Stimulated activated CD4-positive, alpha-beta T cell treated with anti-CD3 and anti-CD28 coated beads, Interleukin-4, amount 100 ng/mL, for 48 hours (primary cell): ENCODE measurements at places on chromosomes 1 and 21.

DNA sequence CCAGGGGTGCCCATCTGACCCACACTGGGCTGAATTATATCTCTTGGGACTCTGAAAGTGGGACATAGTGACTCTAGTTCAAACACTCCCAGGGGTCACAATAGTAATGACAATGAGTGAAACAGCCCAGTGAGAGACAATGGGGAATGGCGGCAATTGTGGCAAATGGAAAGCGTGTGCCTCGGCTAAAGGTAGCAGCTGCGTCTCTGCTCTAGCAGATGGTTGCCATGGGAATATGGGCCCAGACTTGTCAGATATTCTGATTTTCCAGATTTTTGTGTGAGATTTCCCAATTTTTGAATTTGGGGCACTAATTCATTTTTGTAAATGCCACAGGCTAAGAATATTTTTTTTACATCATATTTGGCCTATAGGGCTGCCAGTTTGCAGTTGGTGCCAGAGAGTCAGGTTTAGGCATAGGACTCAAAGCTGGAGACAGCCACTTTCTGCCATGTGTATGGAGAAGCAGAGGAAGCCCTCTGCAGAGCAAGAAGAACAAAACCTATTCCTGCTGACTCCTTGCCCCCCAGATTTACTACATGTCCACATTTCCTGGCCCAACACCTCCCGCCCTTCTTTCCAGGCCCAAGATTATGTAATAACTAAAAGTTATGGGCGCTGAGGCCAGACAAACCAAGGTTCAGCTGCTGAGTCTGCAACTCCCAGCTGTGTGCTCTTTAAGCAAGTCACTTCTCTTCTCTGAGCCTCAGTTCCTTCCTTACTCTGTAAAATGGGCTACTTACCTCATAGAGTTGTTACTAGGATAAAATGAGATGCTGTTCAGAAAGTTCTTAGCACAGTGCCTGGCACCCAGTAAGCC is 21.6 kb upstream of the PTP4A2 start:
- DNase-seq, result no peak

DNA sequence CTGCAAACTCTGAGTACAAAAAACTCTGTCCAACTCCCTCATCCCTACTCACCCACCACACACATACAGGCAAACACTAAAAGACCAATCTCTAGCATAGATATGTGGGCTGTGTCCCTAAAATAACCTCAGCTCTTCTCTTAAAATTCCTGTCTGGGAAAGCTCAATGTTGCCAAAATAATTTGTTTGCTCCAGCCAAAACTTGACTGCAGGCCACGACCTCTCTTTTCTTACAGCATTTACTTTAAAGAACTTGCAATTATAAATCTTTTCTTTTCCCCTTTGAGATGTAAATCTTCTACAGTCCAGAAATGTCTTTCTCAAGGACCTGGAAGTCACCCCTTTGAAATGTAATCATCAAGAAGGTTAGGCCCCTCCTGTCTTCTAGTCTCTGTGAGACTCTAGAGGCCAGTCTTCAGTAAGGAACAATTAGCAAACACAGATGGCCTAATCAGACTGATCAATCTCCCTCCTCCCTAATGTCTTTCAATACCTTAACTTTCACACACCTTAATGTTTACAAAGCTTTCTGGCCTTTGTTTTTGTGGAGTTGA is 483.6 kb upstream of the RGS18 start:
- no peak for DNase-seq

GRCh38 chr1:211082824-211083223 is 51.1 kb downstream of the KCNH1 start:
- DNase-seq, result no peak

DNA sequence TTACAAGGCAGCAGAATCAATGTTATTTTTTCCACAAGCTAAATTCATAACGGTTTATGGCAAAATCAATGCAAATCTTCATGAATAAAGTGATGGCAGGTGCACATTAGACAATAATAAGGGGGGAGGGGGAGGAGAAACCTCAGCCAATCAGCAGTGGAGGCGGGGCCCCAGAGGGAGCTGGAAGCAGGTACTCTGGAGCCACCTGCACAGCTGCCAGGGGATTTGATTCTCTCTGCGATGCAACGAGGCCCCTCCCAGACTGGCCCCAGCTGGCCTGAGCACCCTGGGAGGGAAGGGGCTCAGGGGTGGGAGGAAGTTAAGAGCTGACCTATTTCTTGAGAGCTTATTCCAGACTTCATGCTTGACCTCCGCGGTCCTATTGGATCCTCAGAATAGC is 127.8 kb upstream of the IGSF21 start:
- DNase-seq, result no peak

DNA sequence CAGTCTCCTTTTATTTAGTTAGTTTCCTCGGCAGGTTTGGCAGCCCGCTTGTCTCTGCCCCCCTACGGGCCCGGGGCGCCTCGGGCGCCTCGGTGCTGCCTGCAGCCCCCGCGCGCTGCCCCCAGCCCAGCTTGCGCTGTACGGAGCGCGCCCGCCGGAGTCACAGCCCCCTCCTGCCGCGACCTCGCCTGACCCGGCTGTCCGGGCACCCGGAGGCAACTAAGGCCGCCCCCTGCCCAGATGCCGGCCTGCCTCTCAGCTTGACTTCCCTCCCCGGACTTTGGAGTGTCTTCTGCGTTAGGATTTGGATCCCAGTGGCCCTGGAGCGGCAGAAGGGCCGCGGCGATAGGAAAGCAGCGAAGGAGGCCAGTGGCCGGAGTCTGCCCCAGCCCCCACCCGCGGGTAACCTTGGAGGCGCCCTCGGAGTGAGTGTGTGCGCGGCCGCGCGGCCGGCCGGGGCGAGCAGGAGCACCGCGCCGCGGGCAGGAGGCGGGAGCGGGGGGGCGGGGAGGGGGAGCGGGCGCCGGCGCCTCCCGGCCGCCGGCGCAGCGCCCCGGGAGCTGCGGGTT is 7.6 kb downstream of the CDKN2C start:
- DNase-seq, result peak; percentile 9

DNA sequence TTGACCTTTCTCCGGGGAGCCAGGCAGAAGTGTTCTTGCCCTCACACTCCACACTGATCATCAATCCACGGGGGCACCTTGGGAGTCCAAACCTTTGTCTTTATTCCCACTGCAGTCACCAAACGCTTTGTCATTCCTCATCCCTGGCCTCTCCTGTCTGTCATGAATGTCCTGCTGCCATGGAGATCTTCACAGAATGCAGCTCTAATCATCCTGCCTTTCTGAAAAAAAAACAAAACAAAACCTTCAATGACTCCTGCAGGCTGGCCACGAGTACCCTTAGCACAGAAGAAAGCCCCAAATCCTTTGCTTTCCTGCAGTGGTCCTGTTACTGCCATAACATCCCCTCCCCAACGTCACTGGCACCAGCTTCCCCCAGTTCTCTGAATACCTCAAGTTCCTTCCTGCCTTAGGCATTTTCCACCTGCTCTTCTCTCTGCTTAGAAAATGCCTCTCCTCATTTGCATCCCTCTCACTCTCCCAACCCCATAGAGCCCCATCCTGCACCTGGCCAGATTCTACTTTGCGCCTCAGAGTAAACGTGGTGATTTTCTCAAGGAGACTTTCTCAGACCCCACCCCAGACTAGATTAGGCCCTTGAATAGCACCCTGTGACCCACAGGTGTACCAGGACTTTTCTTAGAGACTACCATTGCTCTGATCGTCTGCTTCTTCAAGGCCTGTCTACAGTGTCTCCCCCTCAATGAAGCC is 131.2 kb downstream of the AK5 start:
- DNase-seq, result no peak

DNA sequence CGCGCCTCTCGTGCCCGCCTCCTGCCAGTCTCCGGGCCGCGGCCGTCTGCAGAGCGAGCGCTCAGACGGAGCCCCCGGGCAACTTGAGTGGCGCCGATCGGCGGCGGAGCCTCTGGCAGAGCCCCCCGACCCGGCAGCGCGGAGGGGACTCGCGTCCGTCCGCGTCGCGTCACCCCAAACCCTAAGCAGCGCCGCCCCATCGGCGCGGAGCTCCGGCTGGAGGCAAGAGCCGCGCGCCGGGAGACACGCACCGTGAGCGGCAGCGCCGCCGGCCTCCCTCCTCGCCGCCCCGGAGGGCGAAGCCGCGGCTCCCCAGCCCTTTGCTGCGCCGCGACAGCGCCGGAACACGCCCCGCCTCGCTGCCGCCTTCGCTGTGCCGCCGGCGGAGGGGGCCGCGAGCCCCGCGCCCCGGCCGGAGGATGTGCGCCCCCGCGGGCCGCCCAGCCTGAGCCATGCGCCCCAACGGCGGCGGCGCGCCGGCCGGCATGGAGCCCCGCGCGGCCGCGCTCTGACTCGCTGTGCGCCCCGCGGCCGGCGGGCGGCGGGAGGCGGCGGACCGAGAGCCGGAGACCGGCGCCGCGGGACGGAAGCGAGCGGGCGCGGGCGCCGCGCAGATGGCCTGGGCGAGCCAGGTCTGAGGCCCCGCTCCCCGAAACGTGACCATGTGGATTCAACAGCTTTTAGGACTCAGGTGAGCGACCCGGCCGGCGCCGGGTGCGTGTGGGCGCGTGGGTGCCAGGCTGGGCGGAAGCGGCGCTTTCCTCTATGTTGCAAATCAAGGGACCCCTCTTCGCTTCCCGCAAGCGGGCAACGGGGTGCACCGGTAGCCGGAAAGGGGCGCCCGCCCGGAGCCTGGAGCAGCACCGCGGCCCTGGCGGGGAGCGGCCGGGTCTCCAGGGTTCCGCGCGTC is 610 bp downstream of the AJAP1 start:
- no peak for DNase-seq

DNA sequence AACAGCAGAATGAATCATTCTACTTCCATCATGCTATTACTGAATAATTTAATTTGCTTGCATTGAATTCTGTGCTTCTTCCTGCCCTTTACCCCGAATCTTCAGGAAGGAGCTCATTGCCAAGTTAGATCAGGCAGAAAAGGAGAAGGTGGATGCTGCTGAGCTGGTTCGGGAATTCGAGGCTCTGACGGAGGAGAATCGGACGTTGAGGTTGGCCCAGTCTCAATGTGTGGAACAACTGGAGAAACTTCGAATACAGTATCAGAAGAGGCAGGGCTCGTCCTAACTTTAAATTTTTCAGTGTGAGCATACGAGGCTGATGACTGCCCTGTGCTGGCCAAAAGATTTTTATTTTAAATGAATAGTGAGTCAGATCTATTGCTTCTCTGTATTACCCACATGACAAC is 44.2 kb downstream of the MAP3K7CL start:
- DNase-seq, result no peak

DNA sequence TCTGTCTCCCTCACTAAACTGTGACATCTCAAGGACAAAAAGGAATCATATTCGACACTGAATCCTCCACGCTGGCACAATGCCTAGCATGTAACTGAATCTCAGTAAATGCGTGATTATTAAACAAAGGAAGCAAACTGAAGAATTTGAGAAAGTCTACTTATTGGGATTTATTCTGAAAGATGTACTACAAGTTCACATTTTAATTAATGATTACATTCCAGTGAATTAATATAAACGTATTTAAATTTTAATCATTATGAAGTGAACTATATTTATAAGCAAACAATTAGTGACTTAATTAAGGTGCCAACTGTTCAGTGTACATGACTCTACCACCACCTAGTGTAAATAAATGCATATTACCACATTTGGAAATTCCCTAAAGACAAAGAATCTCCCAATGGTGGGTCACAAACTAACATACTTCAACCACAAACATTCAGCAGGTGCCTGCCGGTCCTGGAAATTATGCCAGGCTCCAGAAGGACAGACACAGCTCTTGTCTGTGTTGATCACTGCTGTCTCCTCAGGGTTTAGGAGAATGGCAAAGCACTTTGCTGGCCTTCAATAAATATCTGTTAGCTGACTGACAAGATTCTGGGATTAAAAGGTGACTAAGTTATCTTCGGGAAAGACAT is 56.3 kb downstream of the SMYD3 start:
- DNase-seq, result no peak

GRCh38 chr1:206909161-206909882 is 12.1 kb downstream of the IL24 start:
- DNase-seq, result no peak

DNA sequence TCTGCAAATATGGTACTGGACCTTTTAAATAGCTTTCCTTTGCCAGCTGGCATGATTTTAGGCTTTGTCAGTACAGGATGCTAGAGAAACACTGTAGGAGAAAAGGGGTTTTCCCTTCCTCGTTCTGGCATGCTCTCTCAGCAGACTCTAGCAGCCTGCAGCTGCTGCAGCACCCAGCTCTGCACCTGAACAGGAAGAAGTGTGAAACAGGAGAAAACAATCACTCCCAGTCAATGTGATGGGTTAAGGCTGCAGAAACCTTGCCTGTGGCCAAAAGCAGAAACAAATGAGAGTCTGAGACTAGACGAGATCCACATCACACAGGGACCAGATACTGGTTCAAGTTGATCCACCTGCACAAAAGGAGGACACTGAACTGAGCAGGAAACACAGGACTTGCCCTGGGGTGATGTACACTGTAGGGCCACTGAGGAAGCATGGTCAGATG is 21.2 kb downstream of the OVGP1 start:
- DNase-seq, result peak; percentile 7

GRCh38 chr1:87197641-87198040 is 131.0 kb upstream of the LMO4 start:
- no peak for DNase-seq

- no peak for DNase-seq
Measured at GRCh38 chr1:174968750-174969244, 30.9 kb upstream of the CACYBP start.

- DNase-seq, result no peak
Measured at GRCh38 chr1:230195199-230195598, 128.2 kb downstream of the GALNT2 start.

- no peak for DNase-seq
Measured at GRCh38 chr1:226977643-226978431, 37.7 kb downstream of the COQ8A start.

DNA sequence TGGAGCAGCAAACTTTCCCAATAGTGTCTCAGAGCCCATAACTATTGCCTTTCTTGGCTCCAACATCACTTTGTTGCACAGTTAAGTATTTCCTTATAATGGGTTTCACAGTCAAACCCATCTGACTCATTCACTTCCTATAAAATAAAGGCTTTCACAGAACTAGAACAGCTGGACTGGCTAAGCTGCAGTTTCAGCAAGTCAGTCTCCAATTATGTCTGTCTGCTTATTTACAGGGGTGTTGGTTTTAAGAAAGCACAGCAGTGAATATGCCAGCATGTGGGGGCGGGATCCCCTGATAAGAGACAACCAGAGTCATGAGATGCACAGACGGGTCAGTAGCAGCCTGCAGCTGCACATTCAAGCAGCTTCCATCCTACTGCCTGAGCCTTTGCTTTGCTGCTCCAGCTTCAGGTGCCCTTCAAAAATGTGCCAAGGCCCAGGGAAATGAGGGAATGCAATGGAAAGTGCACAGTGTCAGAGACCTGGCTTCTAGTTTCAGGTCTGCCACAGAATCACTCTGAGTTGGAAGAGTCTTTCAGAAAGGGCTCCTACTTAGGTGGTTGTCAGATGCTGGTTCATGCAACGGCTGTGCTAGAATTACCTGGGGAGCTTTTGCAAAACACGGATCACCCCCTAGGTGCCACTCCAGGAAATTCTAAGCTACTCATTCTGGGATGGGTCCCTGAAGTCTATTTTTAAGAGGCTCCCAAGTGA is 24.8 kb downstream of the RNF19B start:
- DNase-seq, result no peak
